ENCODE measurements at places on chromosomes 6 and 20. TPM values are rescaled to one million over a fixed set of nuclear protein-coding genes. Genes with fewer than 3 reads are reported as not detected.

Gene HLA-DOB
- total RNA-seq, result 0.36 TPM

Gene ITPR3
- 5.2 TPM for total RNA-seq

Gene SLC22A16
- total RNA-seq, result not detected

DNA sequence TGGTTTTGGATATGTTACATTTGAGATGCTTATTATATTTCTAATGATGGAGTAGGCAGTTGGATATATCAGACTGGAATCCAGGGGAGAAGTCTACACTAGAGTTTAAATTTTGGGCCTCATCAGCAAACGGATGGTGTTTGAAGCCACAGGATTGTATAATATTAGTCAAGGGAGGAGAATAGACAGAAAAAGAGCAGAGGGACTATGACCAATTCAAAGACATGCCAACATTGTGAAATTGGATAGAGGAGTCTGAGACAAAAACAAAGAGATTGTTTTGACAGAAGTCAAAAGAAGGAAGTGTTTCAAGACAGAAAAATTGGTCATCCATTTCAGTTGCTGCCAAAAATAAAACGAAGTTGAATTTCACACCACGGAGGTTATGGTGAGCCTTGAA, 66.5 kb downstream of the NOX3 start:
- no peaks in the 10 kb centered on the region for H3K27me3 ChIP-seq
- no peak overlapping the region for H3K27ac ChIP-seq
- DNase-seq, result no peak
- H3K4me1 ChIP-seq, result no peaks in the 10 kb centered on the region
- H3K36me3 ChIP-seq, result no peaks in the 10 kb centered on the region

DNA sequence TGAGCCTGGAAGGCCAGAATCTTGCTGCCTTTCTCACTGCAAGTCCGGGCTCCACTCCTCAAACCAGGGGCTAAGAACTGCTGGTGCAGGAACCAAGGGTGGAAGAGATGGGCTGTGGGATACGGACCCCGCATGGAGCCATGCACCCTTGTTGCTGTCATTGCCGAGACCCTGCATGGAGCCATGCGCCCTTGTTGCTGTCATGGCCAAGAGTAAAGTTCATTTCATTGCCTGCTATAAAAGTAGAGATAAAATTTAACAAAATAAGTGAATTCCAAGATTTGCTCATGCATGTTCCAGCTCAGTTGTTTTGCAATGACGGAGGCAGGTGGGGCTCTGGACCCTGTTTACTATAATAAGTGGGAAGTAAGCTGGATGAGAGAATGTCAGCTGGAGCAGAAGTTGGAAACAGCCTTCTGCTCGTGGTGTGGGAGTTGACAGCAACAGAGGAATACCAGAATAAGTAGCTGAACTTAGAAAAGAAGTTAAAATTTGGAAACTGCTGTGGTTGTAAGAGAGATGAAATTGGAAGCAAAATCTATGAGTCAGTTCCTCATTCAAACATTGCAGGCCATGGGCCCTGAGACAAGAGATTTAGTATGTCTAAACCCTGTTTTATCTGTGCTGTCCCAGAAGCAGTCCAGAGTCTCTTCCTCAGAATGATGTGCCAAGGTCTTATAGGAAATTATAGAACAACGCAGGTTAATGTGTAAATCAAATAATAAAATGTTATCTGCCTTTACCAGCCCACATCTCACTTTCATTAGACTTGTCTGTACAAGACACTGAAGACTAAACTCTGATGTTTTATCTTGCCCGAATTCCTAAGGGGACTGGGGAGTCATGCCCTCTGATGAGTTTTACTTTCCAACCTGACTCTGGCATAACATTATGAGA, 15.8 kb upstream of the THBS2 start:
- H3K27me3 ChIP-seq, result no peaks in the 10 kb centered on the region
- H3K4me3 ChIP-seq, result no peak overlapping the region
- DNase-seq, result peak; percentile 73
- no peaks in the 10 kb centered on the region for H3K4me1 ChIP-seq
- H3K27ac ChIP-seq, result peak overlapping the region; percentile 19

Data from gastrocnemius medialis (tissue), 4 donors.